NCI-H2081 treated with DMSO at 0.1 percent for 48 hours (cell line): ENCODE measurements at places on chromosomes 5 and 9.

DNA sequence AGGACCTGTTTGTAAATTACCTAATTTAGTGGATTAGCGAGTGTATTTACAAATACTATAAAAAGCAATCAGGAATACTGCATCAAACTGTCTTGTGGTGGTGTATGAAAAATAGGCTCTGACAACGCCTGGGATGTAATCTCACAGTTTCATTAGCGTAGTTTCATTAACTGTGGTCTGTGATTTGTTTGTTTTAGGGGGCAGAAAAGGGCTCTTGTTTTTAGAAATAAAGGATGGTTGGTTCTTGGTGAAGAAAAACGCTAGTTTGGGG is 1.4 kb downstream of the SLC44A1 start:
- no peak for DNase-seq

- DNase-seq, result no peak
Measured at GRCh38 chr5:133881576-133882388, 86.6 kb downstream of the C5orf15 start.

DNA sequence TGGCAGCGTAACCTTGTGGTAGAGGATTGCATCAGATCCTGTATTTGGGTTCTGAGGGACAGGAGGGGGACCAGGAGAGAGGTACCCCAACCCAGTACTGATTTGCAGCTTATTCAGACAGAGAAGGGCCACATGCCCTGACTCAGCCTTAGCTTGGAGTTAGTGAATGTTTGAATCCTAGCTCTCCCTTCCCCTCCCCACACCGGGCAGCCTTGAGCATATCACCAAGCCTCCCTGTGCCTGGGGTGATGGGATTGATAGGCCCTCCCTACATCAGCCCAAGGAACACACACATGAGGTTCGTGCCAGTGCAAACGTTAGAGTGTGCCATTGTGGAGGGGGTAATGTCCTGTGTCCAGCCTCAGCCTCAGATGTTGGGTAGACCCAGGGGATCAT is 71.9 kb downstream of the AMBP start:
- no peak for DNase-seq

GRCh38 chr5:53206562-53206961 is 97.0 kb upstream of the MOCS2 start:
- no peak for DNase-seq

- DNase-seq, result no peak
Measured at GRCh38 chr5:6785161-6785860, 72.1 kb downstream of the TENT4A start.
